Urinary bladder (tissue), 4 donors: ENCODE measurements at places on chromosomes 5 and 9. TPM values are rescaled to one million over a fixed set of nuclear protein-coding genes. Genes with fewer than 3 reads are reported as not detected.

DNA sequence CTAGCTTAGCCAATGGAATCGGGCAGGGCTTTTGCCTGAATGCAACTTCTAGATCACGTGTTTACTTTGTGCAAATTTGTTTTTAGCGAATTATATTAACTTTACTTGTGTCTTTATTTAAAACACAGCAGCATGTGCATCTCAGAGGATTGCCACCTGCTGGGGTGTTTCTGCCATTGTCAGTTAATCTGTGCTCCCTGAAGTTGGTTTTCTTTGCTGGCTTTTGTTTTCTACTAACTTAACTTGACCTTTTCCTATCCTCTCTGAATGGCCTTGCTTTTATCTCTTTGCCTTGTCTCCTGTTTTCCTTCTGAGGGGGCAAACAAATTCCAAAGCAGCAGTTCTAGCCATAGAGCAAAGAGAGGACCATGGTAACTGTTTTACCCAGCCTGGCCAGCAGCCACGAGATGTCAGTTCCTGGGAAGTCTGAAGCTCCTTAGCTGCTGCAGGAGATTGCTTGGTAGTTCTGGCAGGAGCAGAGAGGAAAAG is 67.6 kb downstream of the ARHGEF28 start:
- no peak for DNase-seq

DNA sequence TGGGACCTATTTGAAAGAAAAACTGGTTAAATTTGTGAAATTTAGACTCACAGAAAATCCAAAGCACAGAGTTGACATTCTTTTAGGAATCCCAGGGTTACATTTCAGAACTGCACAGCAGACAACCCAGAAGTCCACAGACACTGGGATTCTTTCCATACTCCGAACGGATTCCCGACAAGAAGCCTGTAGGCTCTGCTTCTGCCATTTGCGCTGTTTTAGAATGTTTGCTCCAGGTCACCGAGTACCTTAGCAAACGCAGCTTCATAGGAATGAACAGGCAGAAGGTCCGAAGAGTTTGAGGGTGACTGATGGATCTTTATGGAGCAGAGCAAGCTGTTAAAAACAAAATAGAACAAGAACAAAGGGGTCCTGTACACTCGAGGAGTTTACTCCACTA is 84.5 kb upstream of the NFIB start:
- DNase-seq, result no peak

DNA sequence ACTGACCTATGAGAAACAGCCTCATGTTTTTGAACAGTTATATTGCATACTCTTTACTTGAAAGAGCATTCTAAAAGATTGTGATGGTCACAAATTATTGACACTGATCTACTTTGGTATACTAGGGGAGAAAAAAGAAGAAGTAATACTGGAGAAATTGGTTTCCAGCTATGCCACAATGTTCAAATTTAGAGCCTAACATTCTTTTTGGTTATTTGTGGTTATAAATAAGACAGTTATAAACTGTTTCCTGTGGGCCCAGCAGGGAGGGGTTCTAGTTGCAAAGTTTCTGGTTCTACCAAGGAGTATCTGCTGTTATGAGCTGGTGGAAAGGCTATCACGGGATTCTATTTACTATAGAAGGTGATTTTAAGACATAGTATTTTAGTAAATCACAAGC is 4.8 kb downstream of the CWC27 start:
- DNase-seq, result no peak

- no peak for DNase-seq
Measured at GRCh38 chr5:157610990-157611389, 35.4 kb upstream of the ADAM19 start.

LOX gene
- 15.0 TPM for polyA plus RNA-seq

DNA sequence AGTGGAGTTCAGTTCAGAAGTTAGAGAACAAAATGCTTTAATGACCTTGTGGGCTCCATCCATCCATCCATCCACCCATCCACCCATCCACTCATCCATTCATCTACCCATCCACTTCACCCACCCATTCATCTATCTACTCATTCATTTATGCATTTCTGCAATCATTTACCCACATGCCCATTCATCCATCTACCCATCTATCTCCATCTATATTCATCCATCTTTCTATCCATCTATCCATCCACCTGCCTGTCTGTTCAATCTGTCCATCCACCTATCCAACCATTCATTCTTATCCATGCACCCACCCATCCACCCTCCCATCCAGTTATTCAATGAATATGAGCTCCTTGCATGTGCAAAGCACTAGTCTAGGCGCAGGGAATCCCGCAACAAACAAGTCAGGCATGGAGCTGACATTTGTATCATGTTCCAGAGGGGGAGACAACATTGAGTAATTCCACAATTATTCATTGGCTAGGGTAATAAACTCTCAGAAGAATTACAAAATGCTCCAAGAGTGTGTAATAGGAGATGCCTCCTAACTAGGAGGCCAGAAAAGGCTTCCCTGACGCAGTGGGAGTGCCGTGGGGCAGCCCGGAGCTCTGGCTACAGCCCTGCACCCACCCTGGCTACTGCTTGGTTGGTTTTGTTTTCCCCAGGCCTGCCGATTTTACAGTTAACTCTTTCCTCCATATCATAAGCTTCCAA is 211.2 kb downstream of the NXNL2 start:
- no peak for DNase-seq
